ENCODE measurements at places on chromosomes 13 and 19.

GRCh38 chr13:23956106-23956505 lies 58.8 kb upstream of the C1QTNF9B start:
- no peak for DNase-seq

DNA sequence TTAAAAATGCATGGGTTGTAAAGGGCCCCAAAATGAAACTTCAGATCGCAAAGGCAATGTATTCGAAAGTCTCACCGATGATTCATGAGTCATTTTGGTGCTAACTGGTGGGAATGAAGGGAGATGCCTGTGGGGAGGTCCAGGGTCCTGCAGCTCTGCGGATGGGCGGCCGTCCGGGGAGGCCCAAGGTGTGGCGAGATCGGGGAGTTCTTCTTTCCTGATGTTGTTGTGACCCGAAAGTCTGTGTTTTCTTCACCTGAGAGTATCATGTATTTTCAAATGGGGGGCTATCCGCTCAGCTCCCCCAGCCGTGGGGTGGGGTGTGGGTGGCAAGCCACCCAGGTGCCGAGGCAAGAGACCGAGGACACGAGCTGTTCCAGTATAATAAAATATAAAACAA lies 36.5 kb downstream of the TFDP1 start:
- no peak for DNase-seq

GRCh38 chr13:22024381-22024994 lies 353.6 kb downstream of the FGF9 start:
- no peak for DNase-seq

- DNase-seq, result peak; percentile 5
Observed at GRCh38 chr13:32019612-32020233, 11.9 kb upstream of the FRY start.

- no peak for DNase-seq
Observed at GRCh38 chr13:43573802-43574514, 212.8 kb downstream of the ENOX1 start.

DNA sequence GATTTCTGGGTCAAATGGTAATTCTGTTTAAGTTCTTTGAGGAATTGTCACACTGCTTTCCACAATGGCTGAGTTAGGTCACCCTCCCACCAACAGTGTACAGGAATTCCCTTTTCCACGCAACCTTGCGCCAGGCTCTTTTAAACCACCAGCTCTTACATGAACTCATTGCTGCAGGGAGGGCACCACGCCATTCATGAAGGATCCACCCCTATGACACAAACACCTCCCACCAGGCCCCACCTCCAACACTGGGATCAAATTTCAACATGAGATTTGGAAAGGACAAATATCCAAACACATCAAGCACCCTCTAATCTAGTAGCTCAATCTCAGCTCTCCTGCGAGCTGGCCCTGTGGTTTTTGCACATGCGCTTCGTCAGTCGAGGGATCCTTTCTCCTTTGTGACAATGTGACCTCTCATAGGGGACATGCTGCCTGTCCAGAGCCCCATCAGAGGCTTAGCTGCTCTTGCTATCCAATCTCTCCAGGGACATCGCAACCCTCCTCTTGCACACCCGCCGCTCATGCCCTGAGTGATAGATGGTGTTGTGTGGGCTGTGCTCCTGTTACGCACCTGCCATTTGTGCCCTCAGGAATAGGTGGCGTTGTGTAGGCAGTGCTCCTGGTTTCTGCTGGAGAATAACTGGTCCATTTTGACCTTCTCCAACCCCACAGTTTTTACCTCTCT lies 328.0 kb downstream of the UQCRFS1 start:
- no peak for DNase-seq

- DNase-seq, result no peak
Observed at GRCh38 chr13:112838842-112839117, 130.2 kb upstream of the MCF2L start.

- no peak for DNase-seq
Observed at GRCh38 chr13:85137516-85137915, 661.7 kb downstream of the SLITRK6 start.

DNA sequence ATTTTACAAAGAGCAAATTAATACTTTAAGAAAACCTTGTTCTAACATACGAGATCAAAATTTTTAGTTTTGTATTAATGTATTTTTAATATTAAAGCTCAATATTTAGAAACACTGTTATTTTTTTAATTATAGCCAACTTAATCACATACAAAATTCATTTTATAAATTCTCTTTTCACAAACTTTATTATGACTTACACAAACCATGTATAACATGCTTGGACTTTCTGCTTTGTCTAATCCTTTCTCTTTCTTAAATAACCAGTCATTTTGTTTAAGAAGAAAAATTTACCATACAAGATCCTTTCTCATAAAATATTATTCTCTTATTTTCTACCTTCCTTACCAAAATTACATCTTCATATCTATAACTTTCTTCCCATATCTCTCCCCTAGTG lies 62.2 kb downstream of the CYSLTR2 start:
- no peak for DNase-seq

DNA sequence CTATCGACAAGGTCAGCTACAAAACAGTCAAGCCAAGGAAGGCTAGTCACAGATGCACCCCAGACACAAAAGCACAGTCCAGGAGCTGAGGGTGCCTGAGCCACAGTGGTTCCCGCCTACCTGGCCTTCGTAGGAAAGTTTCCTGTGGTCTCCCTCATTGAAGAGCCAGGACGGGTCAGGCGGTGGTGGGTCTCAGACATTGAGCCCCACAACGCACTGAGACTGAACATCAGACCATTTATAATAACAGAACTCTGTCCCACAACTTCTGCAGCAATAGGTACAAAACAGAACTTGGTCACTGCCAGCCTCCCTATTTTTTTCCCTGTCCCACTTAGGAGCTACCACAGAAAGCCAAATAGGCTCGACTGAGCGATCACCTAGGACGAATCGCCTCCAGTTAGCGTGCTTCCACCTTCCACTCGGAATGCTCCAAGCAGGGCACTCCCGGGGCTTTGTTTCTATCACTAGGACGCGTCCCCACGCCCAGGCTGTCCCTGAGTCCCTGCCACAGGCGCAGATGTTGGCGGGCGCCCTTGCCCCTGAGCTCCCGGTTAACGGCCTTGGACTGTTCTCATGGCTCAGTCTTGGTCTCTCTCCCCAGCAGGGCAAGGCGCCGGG lies 640 bp upstream of the ZNF544 start:
- DNase-seq, result no peak

DNA sequence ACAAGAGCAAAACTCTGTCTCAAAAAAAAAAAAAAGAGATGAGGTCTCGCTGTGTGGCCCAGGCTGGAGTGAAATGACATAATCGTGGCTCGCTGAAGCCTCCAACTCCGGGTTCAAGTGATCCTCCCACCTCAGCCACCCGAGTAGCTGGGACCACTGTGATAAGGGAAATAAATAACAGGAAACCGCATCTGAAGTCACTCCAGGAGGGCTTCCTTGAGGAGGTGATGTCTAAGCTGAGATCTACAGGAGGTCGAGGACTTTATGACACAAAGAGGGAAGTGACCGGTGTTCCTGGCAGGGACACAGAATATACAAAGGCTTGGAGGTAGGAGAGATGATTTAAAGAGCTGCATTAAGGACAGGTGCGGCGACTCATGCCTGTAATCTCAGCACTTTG lies 8.9 kb upstream of the NR2F6 start:
- no peak for DNase-seq

- no peak for DNase-seq
Observed at GRCh38 chr13:42151781-42152180, 103.3 kb downstream of the DGKH start.

DNA sequence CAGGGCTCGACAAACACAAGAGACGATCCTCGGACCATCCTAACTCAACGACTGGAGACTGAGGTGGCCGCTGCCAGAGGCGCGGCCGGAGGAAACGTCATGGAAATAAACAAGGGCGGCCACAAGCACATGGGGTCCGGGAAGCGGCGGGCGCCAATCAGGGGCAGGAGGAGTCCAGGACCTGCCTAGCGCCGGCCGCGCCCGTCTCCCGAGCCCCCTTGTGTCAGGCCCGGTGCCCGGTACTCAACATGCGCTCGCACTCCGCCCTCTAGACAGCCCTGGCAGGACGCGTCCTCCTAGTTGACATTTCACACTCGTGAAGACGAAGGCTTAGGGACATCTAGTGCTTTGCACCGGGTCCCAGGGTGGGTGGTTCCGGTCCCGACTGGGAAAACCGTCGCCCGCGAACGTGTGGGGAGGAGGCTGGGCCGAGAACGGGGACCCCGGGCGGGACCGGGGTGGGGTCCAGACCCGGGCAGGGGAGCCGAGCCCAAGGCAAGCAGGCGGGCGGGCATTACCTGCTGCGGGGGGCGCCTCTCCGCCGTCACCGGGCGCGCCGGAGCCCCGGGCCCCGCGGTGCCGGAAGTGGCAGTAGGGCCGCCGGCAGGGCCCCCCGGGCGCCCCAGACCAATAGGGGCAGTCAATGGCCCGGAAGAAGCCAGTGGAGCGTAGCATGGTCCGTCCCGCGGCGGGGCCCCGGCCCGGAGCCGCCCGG lies 442 bp downstream of the REXO1 start:
- DNase-seq, result no peak

DNA sequence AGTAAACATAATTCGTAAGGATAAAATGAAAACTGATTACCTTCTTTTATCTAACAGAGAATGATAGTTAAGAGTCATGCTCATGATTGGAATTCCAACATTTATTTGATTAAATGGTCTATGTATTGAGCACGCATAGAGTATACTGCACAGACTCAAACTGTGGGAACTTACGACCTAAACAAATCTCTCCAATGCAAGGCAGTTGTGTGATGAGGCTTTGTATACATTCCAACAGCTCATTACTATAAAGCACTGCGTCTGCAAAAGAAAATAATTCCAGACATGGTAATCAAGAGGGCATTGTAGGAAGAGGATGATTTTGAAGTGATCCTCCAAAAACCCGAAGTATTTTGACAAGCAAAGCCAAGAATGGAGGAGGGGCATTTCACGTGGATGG lies 169.5 kb downstream of the NUFIP1 start:
- DNase-seq, result no peak

GRCh38 chr19:27972291-27973040 lies 1240.5 kb downstream of the UQCRFS1 start:
- DNase-seq, result no peak

DNA sequence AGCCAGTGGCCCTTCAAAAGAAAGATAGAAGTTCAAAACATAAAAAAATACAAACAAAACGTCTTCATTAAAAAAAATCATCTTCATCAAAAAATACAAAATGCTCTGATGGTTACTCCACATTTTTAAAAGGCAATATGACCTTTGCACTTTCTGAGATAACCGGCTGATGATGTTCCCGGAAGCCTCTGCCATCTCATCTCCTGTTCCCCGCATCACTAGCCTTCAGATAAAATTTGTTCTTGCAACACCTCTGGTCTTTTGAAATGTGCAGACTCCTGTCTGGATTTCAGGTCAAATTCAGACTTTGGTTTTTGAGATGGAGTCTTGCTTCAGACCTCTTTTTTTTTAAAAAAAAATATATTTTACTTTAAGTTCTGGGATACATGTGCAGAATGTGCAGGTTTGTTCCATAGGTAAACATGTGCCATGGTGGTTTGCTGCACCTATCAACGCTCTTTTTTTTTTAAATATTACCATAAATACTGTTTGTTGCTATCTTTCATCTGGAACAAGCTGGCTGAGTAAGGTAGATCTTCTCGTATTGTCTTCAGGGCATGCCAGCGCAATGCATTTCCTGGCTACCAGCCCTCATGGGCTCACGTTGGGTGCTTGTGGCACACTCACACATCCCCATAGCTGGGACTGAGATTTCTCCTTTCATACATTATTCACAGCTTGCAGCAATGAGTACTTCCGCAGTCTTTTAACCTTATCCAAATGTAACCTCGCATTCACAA lies 418.9 kb upstream of the ARGLU1 start:
- DNase-seq, result no peak

DNA sequence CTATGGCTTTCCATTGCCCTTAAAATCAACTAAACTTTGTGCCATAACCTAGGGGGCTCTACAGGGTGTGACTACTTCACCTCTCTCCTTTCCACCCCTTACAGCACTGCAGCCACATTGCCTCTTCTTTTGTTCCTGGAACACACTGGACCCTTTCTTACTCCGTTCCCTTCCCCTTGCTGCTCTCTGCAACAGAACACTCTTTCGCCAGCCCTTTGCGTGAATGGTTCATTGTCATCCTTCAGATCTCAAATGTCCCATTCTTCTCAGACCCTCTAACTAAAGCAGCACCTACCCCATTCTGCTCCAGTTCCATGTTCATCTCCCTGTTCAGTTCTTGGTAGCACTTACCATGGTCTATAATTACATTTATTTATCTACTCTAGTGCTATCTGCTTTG lies 208.3 kb downstream of the OXGR1 start:
- DNase-seq, result no peak

DNA sequence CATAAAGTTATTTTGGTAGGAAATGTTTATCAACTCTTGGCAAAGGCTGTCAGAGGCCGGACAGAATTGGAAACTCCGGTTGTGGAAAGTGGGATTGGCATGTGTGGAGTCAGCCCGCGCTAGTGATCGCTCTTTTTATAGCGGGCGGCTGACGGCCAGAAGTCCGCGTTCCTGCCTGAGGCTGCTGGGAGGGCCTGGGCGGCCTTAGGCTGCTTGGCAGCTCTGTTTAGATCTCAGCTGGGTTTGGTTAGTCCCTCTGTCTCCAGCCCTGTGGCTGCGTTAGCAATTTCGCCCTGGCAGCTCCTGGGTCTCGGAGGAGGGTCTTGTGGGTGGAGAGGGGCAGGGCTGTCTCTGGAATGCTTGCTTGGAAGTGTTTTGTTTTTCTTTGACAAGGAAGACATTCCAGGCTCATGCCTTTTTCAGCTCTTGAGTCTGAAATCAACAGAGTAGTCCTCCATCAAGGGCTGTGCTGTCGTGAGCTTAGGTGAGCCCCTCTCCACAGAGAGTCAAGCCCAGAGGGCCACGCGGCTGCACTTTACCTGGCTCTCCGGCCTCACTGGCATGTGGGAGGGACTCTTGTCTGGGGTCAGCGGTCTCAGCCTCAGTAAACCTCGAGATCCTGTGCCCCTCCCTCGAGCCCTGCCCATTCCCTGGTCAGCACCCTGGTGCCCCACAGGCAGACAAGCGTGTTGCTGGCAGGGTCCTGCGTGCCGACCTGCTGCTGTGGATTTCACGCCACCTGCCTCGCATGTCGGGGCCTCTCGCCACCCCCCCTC lies 22.5 kb downstream of the DOT1L start:
- DNase-seq, result no peak
